ENCODE measurements at places on chromosomes 3 and 15.

DNA sequence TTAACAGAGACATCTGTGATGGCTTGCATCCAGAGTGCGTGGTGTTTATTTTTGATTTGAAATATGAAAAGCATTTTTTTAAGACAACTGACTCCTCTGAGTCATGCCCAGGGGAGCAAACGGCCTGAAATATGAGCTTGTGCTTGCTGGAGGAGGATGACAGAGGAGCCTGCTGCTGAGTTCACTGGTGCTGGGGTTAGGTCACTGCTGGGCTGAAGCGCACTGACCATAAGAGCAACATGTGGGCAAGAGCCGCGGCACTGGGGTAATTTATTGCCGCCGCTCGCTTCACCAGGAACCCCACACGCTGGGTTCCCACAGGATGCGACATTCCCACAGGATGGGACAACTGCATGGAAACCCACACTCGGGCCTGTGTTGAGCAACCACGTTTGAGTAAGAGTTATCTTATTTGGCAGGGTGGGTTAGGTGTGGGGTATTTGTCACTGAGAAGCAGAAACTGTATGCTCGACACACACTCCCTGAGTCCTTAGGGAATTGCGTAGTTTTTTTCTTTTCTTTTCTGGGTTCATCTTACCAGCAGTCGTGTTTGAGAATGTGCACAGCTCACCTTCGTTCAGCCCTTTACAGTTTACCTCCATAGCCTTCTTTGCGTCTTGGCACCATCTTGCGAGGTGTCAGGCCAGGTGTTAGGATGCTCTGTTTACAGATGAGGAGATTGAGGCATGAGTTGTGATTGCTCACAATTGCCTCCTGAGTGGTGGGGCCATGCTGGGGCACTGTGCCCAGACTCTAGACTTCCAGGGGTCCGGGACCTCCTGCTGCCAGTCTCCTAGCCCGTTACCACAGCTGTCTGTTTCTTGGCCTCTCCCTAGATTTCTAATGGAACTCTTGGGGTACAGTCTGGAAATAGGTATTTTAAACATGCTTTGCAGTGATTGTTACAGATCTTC, 60.4 kb downstream of the SMAD3 start:
- no peak for DNase-seq

GRCh38 chr3:31959951-31960792, 20.9 kb downstream of the OSBPL10 start:
- no peak for DNase-seq

DNA sequence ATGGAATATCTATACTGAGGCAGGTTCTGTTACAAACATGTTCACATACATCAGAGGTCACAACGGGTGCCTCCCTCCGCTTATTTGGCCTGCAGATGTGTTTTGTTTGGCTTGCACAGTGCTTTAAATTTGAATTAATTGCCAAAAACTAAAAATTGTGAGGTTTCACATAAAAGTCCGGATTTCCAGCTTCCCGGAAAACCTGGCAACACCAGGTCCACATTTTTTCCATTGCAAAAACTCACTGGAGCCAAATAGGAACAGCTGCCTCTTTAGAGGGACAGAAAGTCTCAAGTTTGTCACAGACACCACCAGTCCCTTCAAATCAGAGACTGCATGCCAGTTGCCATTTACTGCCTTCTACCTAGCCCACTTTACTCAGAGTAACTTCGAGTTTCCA, 205.9 kb upstream of the MDFIC2 start:
- no peak for DNase-seq

- no peak for DNase-seq
These were observed 58.7 kb downstream of the ESYT3 start for GRCh38 chr3:138492980-138493675.

DNA sequence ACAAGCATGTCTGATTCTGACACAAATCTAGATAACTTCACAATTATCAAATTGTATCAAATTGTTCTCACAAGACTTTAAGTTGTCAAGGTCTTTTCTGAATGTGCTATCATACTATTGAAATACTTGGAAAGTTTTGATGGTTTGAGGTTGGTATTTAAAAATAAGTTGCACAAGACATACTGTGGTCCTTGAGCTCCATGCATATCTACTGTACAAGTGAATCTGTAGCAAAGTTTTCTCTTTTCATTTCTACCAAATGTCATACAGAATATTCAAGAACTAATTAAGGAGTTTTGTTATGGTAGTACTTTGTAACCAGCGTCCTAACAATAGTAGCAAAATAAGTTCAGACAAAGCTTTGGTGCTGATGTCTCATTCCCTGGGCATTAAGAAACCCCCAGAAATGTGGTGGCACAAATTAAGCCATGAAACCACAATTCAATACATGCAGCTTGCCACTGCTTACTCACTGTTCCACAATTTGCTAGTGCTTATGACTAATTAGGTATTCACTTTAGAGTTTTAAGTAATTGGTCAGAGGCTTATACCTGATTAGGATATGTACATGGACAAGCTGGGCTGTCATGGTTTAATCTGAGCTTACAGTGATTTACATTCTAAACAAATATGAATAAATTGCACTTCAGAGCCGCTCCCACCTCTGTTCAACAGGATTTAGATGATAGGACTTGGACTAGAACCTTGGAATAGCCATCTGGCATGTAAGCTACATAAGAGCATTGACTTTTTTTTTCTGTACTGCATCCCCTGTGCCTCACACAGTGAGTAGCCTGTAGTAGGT, 8.8 kb downstream of the TBC1D23 start:
- no peak for DNase-seq

DNA sequence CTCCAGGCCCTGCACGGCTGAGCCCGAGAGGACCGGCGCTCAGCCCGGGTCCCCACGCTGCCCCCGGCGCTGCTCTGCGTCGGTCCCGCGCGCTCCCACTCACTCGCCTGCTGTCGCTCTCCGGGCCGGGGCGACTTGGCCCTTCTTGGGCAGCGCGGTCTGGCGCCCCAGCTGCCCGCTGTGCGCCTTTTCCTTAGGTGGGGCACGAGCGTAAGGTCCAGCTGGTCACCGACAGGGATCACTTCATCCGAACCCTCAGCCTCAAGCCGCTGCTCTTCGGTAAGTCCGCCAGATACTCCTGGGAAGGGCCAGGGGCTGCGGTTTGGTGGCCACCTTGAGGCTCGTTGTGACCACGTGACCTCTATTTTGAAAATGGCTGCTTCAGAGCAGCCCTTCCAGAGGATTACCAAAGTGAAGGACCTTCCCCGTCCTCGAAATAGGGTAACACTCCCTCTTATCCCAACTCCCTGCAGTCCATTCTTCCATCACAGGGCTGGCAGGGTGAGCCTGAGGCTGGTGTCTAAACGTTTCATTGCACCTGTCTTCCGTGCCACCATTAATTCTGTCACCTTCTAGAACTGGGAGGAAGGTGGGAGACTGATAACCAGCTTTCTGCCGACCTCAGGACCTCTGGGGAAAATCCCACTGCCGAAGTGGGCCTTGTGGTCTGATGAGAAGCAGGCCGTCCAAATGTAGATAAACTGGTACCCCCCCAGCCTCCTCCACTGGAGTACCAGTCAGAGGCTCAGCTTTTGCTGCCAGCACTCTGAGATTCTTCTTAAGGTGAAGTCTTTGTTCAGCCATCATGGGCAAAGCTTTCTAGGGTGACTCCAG, 812 bp downstream of the P4HTM start:
- no peak for DNase-seq

- DNase-seq = no peak
These were observed 384.4 kb downstream of the RSL24D1 start for GRCh38 chr15:54812383-54812782.

DNA sequence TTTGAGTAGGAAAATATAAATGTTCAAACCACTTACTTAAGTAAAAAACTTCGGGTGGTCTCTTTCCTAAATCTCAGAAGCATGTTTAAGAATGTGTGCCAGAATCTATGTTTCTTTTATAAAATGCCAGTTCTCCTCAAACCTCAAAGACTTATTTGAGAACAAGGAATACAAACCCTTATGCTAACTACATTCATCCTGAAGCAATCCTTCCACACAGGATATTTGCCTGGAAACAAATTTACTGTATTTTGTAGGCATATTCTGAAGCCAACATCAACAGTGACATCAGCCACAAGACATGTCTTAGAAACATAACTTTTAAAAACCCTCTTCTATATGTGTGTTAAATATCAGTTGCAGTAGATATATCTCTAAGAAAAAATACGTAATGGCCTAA, 1077.0 kb downstream of the ROBO1 start:
- DNase-seq = no peak

GRCh38 chr15:101494251-101494796, 4.8 kb upstream of the PCSK6 start:
- no peak for DNase-seq

GRCh38 chr15:88127432-88127790, 129.1 kb downstream of the NTRK3 start:
- no peak for DNase-seq

GRCh38 chr3:176953106-176954060, 243.9 kb downstream of the TBL1XR1 start:
- no peak for DNase-seq

DNA sequence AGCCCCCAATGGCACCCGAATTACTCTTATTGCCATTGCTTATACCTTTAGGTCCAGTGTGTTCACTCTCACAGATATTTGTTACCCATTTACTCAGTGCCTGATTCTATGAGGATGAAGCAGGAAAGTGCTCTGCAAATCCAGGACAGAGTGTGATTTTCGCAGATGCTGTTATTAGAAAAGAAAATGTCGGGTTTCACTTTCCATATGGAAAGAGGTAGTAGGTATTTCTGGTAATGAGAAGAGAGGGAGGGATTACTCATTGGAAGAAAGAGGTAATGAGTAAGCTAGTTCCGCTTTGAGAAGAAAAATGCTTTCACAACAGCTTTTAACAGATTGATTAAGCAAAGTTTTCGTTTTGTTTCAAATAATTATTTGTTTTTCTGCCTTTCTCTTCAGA, 336.3 kb upstream of the CFAP20DC start:
- no peak for DNase-seq

- peak; percentile 3 for DNase-seq
These were observed 44.4 kb downstream of the AQP9 start for GRCh38 chr15:58182460-58183163.

DNA sequence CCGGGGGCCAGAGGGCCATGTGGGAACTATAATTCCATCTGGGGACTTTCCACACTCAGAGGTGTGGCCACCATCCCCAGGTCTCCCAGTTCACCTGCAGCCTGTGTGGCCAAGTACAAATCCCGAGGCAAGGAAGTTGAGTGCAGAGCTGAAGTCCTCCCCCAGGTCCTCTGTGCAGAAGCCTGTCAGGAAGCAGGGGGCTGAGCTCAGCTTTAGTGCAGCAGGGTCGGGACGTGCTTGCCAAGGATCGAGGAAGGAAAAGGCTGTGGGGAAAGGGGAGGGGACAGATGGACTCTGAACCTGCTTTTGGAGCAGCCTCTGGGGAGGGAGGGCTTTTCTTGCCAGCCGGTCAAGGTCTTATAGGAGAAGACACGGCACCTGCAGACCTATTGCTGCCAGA, 67.7 kb downstream of the CHRNA7 start:
- DNase-seq = no peak

- no peak for DNase-seq
These were observed 699.1 kb downstream of the MCTP2 start for GRCh38 chr15:94930441-94930840.

DNA sequence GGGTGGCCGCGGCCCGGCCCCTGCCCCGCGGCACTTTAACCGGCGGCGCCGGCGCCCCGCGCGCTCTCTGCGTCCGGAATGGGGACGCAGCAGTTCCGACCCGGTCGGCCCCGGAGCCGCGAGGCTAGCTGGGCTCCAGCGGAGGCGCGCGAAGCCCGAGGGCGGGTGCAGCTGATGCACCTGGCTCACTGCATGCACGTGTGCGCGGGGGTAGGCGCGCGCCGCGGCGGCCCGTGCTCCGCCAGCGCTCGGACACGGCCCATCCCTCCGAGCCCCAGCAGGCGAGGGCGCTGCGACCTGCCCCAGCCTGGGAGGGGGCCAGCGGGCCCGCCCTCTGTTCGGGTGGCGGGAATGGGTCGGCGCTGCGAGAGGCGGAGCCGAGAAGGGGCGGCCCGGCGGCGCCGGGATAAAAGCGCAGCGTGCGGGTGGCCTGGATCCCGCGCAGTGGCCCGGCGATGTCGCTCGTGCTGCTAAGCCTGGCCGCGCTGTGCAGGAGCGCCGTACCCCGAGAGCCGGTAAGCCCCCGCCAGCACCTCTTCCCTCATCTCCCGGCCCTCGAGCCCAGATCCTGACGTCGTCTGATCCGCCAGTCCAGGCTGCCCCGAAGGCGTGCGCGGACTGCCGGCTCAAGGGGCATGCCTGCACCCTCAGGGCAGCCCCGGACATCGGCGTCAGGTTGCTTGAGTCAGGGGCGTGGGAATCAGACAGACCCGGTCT, at the start of the genes CHDH and IL17RB:
Gene CHDH, minus strand, starts transcription at position 286 of the 717 bp plus-strand sequence. CDS start 22,411 bp downstream, outside the sequence.
Gene IL17RB, plus strand, starts transcription at position 435 of the 717 bp plus-strand sequence. Its CDS starts 21 bp downstream, at position 456.
- DNase-seq = peak; percentile 13

GRCh38 chr3:9809615-9810432, at the start of gene TTLL3:
Gene TTLL3 (plus strand): TSS chr3:9810262. CDS start chr3:9810662, 400 bp downstream.
- no peak for DNase-seq
